ENCODE measurements at places on chromosomes 2 and 18.

- no peak for DNase-seq
These were observed 23.1 kb downstream of the DYSF start for GRCh38 chr2:71476495-71476894.

GRCh38 chr2:219576505-219577388 lies 4.6 kb downstream of the INHA start:
- DNase-seq = no peak

- no peak for DNase-seq
These were observed 64.6 kb downstream of the ANKRD12 start for GRCh38 chr18:9201224-9201623.

DNA sequence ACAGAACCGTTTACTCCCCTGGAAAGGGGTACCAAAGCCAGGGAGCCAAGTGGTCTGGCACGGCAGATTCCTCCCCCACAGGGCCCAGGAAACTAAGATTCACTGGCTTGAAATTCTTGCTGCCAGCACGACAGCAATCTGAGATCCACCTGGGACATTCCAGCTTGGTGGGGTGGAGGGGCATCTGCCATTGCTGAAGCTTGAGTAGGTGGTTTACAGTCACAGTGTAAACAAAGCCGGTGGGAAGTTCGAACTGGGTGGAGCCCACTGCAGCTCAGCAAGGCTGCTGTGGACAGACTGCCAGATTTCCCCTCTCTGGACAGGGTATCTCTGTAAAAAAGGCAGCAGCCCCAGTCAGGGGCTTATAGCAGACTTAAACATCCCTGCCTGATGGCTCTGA lies 901.7 kb upstream of the LRRTM1 start:
- no peak for DNase-seq

- no peak for DNase-seq
These were observed 4.5 kb downstream of the NRXN1 start for GRCh38 chr2:51027442-51027841.

- no peak for DNase-seq
These were observed 302.0 kb downstream of the PRKCE start for GRCh38 chr2:45953376-45954027.

- no peak for DNase-seq
These were observed 10.5 kb downstream of the DRC1 start for GRCh38 chr2:26412091-26412673.

GRCh38 chr2:224843141-224843540 lies 127.0 kb upstream of the CCDC195 start:
- DNase-seq = no peak

GRCh38 chr18:44668270-44668975 lies 12.3 kb upstream of the SETBP1 start:
- DNase-seq = no peak
